ENCODE measurements at places on chromosomes 2 and 18. TPM values are rescaled to one million over a fixed set of nuclear protein-coding genes. Genes with fewer than 3 reads are reported as not detected.

The NRP2 gene
- total RNA-seq, result 14.7 TPM

The AP1S3 gene
- 11.3 TPM for total RNA-seq

The DOK6 gene
- total RNA-seq, result 0.57 TPM

The DCDC2C gene
- total RNA-seq, result not detected

The PTH2R gene
- not detected for total RNA-seq

The EGR4 gene
- not detected for total RNA-seq

The TXNDC9 gene
- 56.2 TPM for total RNA-seq

The SCYGR4 gene
- not detected for total RNA-seq

The SATB2 gene
- total RNA-seq, result 0.87 TPM

The CYTIP gene
- total RNA-seq, result 3.2 TPM

The DPP10 gene
- total RNA-seq, result 4.0 TPM

The YES1 gene
- 105 TPM for total RNA-seq
